Activated CD4-positive, alpha-beta T cell treated with anti-CD3 and anti-CD28 coated beads for 48 hours (primary cell): ENCODE measurements at places on chromosomes 7 and 10.

DNA sequence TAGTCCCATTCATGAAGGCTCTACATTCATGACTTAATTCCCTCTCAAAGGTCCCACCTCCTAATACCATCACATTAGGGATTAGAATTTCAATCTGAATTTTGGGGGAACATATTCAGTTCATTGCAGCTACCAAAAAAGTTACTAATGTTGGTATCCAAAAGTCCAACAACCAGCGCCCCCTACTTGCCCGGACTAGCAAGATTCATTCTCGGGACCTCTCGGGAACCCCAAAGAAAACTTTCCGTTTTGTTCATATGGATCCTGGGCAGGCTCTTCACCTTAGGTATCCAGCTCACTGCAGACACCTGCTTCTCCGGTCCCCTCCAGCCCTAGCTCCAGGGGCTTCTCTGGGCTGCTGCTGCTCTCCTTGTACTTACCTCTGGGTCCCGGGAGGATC lies 8.9 kb upstream of the GRK5 start:
- peak; percentile 54 for DNase-seq

DNA sequence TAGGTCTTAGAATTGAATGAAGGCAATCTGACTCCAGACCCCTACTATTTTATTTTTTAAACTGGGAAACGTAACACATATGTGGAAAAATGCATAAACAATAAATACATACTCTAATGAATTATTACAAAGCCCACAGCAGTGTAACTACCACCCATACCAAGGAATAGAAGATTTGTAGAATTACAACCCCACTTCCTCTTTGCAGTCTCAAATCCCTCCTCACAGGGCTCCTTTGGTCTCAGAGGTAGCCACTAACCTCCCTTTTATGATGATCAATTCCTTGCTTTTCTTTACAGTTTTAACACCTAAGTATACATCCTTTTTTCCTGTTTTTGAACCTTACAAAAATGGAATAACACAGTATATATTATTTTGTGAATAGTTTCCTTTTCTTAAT lies 6.7 kb upstream of the CCDC126 start:
- no peak for DNase-seq

GRCh38 chr7:31890198-31890597 lies 180.0 kb downstream of the PDE1C start:
- no peak for DNase-seq

DNA sequence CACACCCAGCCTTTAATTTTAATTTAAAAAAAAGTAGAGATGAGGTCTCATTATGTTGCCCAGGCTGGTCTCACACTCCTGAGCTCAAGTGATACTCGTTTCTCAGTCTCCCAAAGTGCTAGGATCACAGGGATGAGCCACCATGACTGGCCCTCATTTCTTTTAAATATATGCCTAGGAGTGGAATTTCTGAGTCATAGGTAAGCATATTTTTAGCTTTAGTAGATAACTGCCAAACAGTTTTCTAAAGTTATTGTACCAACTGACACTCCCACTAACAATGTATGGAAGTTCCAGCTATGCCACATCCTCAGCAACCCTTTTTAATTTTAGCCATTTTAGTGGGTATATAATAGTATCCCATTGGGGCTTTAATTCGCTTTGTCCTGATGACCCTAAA lies 13.8 kb upstream of the PPIF start:
- no peak for DNase-seq

DNA sequence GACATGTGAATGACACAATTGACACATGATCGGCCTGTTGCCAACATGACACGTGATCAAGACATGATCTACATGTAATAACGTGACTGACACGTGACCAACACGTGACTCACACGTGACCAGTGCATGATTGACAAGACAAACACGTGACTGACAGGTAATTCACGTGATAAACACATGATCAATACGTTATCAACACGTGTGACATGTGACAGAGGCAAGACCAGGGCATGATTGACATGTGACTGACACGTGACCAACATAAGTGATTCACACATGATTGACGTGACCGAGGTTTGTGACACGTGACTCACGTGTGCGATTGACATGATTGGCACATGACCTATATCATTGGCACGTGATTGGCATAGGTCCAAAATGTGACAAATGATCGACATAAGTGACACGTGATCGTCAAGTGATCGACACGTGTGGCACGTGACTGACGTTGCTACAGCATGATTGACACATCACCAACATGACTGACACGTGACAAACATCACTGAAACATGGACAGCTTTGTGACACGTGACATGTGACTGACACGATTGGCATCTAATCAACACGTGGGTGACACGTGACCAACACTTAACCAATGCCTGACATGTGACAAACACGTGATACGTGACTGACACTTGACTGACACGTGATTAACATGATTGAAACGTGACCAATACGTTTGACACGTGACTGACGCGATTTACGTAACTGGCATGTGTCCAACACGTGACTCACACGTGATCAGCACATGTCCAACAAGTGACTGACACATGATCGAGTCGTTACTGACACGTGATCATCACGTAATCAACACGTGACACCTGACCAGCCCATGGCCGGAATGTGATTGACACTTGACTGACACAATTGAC lies 23.0 kb downstream of the CRPPA start:
- DNase-seq, result no peak

DNA sequence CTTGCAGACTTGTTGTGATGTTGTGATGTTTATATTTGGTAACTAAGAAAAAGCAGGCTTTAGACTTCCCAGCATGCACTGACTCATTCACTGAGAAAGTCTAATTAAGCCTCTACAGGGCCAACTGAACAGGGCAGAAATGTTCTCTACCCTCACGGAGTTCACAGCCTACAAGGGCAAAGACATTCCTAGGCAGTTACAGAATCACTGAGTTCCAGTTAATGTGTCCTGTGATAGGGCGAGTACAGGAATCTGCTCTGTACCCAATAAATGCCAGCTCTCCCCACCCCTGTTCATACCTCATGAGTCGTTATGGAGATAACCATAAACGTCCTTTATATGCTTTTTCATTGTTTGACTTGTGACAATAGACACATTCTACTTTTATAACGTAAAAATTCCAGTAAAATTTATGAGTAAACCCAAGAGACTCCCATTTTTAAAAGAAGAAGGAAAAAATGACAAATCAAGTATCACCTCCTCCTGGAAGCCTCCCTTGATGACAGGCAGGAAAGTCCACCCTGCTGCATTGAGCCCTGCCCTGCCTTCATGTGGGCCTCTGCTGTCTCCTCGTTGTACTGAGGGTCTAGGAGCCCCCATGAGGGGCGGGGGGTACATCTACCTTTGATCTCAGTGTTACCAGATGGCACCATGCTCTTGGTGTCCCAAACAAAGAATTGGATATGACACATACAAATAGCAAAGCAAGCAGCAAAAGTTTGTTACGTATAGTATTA lies 14.3 kb downstream of the MUC12 start:
- DNase-seq, result no peak

- DNase-seq, result no peak
Observed at GRCh38 chr7:140526787-140527664, 47.7 kb upstream of the MKRN1 start.

DNA sequence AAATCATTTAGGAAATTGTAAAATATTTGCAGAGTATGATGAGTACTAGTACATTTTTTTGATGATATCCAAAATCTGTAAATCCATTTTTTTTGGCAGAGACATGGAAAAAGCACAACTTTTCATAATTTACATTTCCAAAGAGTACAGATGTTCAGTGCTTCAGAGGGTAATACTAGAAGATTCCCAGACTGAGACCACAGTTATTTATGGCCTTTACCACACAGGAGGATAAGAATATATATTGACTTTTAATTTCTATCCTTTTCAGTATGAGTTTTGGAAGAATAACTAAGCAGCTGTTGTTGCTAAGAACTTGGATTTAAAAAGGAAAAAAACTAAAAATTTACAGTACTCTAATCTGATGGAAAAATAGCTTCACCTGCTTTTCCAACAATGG lies 61.9 kb downstream of the HGF start:
- DNase-seq, result no peak

GRCh38 chr10:84907461-84908009 lies 579.1 kb downstream of the CCSER2 start:
- DNase-seq, result no peak

DNA sequence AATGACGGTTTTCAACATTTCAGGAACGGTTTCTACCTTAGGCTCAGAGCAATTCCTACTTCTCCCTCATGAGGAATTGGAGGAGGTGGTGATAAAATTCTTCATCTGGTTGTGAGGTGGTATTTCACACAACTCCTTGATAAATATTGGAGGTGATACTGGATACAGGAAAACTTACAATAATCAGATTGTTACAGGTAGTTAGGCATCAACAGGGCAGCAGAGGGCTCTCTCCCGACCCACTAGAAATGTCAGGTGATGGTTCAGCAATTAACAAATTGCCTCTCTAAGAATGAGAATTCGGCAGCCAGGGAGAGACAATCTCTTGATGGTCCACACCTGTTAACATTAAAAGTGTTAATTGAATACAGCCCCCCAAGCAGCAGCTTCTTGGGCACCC lies 22.6 kb downstream of the ZNF786 start:
- DNase-seq, result no peak

DNA sequence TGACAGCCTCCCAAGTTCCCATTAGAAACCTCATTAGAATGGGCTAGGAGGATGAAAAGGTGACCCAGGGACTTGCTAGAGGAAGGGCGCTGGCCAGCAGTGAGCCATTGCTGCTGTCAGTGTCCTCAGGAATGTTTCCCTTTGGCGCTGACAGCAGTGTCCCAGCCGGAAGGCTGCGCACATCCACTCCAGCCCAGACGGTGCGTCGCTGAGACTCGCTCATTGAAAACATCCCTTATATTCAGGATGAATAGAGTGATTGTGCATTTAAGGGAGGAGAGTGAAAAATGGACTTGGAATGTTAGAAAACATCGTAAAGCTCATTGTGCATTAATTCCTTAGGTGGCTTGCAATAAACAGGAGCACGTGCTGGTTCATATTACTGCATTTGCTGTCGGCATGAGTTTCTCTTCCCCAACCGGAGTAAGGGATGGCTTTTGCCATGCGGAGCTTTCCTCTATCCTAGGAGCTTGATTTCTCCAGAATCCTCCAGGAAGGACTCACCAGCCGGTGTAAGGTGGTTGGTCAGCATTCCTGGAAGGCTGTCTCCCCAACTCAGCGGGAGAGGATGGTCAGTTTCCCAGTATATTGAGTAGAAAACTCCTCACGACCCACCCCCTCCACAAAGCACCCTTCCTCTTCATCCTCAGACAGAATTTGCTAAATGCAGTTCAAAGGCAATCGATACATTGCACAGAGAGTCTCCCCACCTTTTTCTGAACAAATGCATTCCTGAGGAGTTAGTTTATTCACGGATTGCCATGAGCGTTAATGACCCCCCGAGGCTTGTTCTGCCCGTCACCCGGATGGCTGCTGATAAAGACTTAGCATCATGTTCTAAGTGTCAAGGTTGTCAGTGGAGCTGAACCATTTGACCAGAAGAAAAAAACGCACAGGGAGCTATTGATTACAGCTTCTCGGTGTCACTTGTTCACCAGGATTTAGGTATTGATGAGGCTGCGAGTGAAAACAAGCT lies 201.8 kb downstream of the EBF3 start:
- DNase-seq, result no peak

GRCh38 chr7:47807756-47808155 lies 140.5 kb downstream of the PKD1L1 start:
- DNase-seq, result no peak

GRCh38 chr7:523347-524336 lies 4.0 kb upstream of the PDGFA start:
- DNase-seq, result no peak

GRCh38 chr7:12731214-12731656 lies 43.8 kb downstream of the ARL4A start:
- no peak for DNase-seq

DNA sequence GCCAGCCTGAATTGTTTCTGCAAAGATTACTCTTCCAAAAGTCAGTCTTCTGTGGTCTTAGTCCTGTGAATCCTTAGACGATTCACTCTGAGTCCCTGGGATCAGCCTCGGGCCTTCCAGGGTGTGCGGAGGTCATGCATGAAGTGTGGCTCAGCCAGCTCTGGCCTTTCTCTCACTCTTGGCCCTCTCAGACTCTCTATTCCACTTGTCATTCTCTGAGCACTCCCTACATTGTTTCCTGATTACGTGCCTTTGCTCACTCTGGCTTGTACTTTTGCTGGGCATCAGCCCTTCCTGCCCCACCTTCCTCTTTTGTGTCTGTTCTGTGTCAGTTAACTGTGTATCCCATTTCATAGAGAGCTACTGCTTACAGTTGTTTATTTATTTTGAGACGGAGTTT lies 36.0 kb downstream of the CCNY start:
- no peak for DNase-seq

DNA sequence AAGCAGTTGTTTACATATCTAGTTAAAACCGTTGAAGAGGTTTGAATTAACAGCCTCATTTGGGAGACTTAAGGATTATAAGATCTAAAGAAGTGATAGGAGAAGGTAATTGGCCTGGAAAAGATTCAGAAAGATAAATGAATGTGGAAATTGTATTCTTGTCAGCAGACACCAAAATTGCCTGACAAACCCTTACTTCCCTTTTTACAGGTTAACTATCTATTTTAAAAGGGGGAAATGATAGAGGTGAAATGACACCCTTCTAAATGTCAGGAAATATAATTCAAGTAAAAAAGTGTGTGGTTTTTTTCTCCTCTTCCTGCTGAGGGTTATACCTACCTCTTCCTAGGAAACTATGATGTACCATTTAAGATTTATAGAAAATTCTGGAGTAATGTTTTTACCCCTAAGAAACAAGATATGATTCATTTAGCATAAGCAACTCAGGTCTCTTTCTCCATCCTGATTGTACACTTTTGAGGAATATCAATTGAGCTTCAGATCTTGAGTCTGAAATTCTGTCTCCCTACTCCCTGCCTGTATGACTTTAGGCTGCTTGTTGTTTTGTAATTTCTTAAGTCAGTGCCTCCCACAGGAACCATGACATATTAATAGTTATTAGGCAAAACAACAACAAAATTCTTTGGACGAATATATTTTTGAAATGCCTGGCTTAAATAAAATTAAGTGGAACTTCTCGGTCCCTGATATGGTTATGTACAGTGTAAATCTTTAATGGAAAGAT lies 250.4 kb downstream of the RNLS start:
- no peak for DNase-seq

GRCh38 chr10:63464402-63465292 lies 1.1 kb downstream of the JMJD1C start:
- DNase-seq, result no peak

DNA sequence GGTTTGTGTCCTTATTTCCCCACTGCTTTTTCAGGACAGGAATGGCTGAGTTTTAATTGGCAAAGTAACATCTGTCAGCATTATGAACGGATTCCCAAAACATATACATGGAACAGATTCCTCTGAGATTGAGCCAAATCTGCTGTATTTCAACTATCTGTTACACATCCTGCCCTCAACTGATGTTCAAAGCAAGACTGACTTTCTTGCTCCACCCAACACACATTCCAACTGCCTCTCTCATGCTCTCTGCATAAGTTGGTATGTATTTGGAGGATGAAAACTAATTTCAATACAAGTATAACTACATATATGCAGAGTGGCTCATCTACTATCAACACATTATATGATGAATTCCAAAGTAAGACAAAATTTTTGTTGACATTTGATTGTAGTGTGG lies 342.2 kb downstream of the GATA3 start:
- no peak for DNase-seq

DNA sequence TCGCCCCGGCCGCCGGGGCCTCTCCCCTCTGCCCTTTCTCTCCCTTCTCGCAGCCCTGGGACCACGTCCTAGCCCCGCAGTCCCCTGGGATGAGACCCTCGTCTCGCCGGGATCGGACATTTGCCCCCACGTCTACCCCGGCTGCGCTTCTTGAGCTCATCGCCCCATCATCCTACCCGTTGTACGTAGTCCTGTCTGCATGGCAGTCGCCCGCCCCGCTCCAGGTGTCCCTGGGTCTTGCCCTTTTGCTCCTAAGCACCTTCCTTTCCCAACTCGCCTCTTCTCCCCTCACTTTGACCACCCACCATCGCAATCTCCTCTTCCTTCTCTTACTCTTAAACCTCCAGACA lies 582 bp downstream of the TPST1 start:
- DNase-seq, result peak; percentile 8
